ENCODE measurements at places on chromosomes 1 and 21. TPM values are rescaled to one million over a fixed set of nuclear protein-coding genes. Genes with fewer than 3 reads are reported as not detected.
A peak's percentile ranks its signal among the peaks of the same experiment; 100 is the strongest.

DNA sequence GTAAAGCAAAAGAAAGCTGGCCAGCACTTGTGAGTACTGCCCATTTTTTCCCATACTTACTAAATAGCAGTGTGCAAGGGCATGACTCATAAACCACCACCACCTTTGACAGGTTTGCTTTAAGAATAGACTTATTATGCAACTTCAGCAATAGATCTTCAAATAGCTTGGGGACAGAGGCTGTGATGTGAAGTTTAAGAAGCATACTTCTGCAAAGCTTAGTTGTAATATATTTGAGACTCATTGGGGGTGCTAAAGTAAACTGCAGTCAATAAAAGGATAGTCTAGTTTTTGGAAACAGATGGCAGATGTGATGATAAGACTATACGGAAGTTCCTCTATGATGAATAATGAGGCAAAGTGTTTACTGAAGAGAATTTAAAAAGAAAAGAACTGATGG lies 210.0 kb downstream of the PLA2G4A start:
- DNase-seq, result no peak

DNA sequence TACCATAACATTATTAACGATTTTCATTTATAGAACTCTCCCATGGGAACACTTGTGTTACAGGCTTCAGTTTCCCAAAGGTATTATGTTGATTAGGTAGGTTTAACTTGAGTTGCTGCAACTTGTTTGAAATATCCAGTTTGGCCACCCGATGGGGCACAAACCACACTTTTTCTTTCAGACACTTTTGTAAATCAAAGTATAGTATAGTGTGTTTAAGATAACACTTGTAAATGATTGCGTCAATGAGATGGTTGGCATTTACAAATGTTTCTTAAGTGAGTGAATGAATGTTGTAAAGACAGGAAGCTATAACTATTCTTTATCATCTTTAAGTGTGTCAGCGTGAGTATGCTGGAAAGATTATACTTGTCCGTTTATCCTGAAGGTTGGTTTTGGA lies 4.3 kb downstream of the XPR1 start:
- DNase-seq, result no peak

The MYOG gene
- total RNA-seq, result 538 TPM

GRCh38 chr21:43740497-43741156 lies 21.7 kb downstream of the PDXK start:
- DNase-seq, result no peak

GRCh38 chr1:21342961-21343838 lies 52.9 kb upstream of the ECE1 start:
- DNase-seq, result no peak

DNA sequence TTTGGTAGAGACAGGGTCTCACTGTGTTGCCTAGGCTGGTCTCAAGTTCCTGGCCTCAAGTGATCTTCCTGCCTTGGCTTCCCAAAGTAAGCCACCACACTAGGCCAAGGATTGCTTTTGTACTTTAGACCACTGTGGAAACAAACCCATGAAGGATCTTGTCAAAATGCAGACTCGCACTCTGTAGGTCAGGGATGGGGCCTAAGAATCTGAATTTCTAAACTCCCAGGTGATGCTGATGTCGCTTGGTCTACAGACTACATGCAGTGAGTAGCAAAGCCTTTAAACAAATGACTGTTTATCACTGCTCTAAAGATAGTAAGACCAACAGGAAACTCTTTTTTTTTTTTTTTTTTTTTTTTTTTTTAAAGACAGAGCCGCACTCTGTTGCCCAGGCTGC lies 54.1 kb upstream of the MUTYH start:
- peak; percentile 26 for DNase-seq

- DNase-seq, result no peak
Observed at GRCh38 chr21:21460979-21461378, 462.8 kb downstream of the NCAM2 start.

DNA sequence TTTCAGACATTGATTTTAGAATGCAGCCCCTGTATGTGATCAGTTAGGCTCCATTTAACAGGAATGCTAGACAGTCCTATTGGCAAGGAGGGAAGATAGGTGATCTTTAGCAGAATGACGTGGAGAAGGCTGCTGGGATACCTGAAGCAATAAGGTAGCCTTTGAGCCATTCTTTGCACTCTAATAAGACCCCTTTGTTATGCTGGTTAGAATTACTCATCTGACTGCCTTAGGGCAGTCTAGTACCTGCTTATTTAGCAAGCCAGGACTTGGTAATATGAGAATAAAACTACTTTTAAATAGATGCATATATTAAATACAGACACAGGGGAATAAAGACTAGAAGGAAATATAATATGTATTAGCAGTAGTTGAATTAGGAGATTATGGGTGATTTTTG lies 29.1 kb downstream of the NGF start:
- no peak for DNase-seq

- peak; percentile 55 for DNase-seq
Observed at GRCh38 chr1:50959303-50959912, 659 bp downstream of the FAF1 start.

- DNase-seq, result no peak
Observed at GRCh38 chr21:35197191-35197590, 148.1 kb upstream of the RUNX1 start.

Measured in SJCRH30 (cell line).